Activated B cell treated with CpG ODN at 0.5 μM for 24 hours (primary cell): ENCODE measurements at places on chromosomes 4 and X.

GRCh38 chr4:174521800-174522182 lies 497 bp downstream of the HPGD start:
- DNase-seq = no peak

- DNase-seq = no peak
Measured at GRCh38 chrX:21659320-21659719, 1.2 kb upstream of the KLHL34 start.

- DNase-seq = no peak
Measured at GRCh38 chr4:9923195-9923812, 98.0 kb downstream of the SLC2A9 start.

DNA sequence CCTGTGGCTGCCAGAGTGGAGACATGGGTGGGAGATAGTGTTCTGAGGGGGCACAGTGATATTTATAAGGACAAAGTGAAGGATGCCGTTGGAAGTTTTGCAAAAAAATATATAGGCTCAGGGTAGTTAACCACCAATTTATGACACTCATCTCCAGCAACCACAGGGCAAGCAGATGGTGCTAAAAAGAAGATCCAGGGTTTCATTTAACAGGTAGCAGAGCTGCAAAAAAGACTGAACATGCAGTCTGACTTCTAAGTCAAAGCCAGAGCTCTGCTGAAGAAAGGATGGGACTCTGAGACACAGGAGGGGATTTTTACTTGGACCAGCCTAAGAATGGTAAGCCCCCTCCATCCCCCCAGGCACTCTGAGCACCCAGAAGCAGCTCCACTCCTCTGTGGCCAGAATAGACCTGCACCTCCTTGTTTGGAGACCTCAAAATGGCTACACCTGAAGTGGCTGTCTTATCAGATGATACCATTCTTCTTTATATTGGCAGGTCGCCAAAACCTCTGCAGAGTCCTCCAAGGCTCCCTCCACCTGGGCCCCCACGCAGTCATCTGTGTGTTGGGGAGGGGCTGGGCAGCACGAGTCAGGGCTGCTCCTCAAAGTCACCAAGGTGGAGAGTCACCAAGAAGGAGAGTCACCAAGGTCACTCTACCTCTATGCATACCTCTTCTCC lies 161.4 kb upstream of the FAM9B start:
- no peak for DNase-seq

DNA sequence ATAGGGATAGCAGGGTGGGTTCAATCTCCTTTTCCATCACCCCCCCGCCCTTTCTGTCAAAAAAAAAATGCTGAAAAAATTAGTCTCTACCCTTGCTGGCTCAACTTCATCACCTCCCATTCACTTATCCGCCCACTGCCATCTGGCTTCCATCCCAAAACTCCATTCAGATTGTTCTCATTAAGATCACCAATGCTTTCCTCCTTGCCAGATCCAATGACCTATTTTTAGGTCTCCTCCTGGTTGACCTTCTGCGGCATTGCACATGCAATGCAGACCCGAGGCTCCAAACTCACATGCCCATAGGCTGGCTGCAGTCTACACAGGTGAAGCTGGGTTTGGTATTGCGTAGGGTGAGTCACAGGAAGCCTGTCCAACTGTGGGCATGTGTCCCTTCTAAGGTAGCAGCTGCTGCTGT lies 21.1 kb upstream of the STIM2 start:
- DNase-seq = no peak

DNA sequence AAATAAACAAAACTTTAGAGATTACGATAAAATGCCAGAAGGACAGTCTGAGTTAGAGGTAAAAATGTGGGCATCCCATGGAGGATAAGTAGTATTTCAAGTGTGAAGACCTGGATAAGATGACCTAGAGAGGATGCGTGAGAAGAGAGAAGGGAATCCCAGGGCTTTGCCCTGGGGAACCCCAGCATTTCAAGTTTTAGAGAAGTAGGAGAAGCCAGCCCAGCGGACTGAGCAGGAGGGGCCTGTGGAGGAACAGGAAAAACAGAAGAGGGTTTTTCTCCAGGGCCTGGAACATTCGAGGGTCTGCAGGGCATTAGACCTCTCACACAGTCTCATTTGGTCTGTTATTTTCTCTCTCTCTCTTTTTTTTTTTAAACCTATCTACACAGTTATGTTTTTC lies 2.9 kb upstream of the CFP start:
- DNase-seq = no peak

DNA sequence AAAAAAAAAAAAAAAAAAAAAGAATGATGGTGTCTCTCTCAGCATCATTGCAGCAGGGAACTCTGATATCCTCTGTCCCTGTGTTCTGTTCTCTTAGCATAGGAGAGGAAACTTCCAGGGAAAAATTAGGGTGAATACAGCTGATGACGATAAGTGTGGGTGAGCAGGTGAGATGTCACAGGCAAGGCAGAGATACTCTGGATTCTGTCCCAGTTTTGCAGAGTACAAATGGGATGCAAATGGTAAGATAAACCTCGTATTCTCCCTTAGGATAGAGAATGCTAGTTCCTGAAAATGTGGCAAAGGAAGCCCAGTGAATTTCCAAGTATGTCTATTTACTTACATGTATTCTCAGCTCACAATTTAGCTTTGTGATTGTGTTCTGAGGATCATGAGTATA lies 671.6 kb upstream of the BOD1L1 start:
- no peak for DNase-seq

GRCh38 chr4:87118826-87119225 lies 101.6 kb downstream of the KLHL8 start:
- DNase-seq = no peak

- no peak for DNase-seq
Measured at GRCh38 chr4:185202984-185203485, 765 bp downstream of the CFAP97 start.

GRCh38 chr4:160194716-160195115 lies 1091.8 kb downstream of the RAPGEF2 start:
- no peak for DNase-seq

DNA sequence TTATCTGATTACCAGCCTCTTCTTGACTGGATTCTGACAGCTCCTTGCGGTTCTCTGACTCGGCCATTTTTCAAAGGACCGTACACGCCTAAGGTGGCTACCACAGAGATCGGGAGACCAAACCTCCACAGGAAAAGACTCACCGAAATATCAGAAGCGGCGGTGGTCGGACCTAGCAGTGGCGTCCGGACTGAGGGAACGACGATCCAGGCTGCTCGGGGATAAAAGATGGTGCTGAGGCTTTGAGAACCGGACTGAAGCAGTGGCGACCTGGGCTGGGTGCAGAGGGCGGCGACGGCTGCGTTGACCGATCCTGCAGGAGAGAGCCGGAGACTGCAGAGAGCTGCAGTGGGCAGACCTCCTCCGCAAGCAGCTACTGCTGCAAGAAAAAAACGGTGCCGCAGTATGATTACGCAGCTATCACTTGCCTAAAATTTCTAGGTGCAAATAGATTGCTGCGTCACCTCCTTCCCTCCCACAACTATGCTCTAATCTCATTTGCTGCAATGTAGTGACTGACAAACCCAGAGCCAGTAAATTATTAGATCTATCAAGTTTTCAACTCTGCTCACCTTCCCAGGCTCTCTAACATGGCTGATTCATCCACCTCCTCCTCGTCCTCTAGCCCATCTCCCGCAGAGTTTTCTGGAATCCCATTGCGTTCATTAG lies at the start of gene NAP1L2:
Gene NAP1L2 (minus strand): TSS at position 426 of the 669 bp plus-strand sequence. CDS start 359 bp downstream, at position 67.
- DNase-seq = no peak

GRCh38 chrX:1533058-1533457 lies 3.9 kb downstream of the P2RY8 start:
- no peak for DNase-seq

DNA sequence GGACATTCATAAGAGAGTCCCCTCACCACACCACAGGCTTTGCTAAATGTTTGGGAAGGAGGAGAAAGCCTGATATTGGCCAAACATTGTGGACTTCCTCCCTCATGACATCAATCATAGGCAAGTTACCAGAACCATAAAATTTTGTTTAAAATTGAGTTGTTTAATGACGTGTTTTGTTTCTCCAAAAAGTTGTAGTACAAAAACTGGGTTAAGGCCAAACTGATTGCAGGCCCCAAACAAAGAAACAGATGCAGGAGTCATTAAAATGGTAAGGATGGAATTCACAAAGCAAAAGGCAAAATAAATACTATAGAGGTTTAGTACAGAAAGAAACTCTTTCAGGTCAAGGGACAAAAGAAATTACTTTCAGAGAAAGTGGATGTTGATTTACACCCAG lies 3.9 kb upstream of the ODAM start:
- no peak for DNase-seq

DNA sequence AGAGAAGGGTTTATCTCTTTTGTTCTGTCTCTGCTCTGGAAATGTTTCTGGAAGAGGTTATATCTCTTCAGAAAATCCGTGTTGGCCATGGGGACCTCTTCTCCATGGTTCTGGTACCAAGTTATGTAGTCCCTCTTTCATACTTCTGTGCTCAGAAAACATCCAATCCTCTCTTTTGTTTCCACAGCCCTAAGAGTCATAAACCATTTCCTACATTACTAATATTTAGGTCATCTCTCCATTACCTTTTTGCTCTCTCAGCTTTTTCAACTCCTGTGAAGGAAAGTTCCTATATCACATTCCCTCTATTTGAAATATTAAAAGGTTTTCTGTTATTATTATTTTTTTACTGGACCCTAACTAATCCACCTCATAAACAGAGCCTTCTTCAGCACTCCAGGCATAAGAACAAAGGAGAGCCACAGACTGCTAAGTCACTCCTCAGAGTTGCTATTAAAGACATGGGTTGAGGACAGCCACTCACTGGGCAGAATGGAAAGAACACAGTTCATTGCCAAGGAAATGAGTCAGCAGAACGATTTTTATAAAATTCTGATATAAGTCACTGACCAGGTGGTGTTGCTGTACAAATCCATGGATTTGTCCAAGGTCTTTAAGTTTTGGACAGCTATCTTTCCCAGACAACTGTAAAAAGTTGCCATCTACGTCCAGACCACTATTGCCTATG lies 122.4 kb upstream of the NPY2R start:
- DNase-seq = no peak

DNA sequence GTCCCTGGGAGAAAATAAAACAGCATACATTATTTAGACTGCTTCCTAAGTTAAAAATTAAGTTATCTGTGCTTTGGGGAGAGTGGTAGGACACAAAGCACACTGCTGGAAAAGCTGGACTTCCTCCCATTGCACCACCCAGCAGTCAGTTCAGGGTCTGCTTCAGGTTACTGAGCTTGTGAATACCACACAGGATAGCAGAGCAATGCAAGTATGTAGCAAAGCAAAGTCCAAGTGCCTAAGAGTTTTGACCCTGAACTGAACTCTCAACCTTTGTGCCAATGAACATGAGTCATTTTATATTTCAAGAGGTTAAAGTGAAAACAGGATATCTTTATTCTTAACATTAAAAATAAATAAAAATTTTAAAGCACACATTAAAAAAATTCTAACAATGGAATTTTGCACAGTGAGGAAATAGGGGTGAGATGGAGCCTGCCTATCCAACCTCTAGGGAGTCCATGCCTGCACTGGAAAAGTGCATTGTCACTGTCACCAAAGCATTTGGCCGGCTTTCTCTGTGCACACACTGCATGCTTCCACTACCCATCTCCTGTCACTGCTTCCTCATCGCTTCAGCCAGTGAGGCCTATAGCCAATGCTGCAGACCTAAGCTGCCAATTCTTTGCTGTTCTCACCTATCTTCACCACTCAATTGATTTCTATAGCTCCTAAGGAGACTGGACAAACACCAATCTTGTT lies 50.9 kb downstream of the ABCG2 start:
- no peak for DNase-seq

GRCh38 chr4:21769404-21770147 lies 179.0 kb downstream of the KCNIP4 start:
- DNase-seq = no peak

DNA sequence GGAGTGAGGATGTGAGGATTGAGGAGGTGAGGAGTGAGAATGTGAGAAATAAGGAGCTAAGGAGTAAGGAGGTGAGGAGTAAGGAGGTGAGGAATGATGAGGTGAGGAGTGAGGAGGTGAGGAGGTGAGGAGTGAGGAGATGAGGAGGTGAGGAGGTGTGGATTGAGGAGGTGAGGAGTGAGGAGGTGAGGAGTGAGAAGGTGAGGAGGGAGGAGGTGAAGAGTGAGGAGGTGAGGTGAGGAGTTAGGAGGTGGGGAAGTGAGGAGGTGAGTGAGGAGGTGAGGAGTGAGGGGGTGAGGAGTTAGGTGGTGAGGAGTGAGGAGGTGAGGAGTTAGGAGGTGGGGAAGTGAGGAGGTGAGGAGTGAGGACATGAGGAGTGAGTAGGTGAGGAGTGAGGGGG lies 74.8 kb upstream of the MXD4 start:
- no peak for DNase-seq

DNA sequence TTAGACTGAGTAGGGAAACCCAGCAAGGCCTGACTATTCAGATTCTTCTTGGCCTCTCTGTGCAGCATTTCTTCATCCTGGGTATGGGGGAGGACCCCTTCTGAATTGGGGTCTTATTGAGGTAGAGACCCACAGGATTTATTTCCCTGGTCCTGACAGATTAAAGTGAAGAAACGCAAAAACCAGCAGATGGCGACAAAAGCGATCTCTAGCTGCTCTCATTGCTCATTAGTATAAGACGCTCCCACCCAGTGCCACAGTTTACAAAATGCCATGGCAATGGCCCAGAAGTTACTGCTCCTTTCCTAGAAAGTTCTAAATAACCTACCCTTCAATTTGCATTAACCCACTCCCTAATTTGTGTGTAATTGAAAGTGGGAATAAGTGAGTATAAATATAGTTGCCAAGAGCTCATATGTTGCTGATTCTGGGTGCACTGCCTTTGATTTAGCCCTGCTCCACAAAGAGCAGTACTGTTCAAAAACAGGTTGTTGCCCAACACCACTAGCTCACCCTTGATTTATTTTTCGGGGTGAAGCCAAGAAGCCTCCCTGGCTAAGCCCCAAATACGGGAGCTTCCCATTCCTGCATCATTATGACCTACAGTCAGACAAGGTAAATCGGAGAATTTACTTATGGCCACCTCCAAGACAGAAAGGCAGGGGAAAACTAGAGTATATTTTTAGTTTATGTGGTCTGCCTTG lies 3.7 kb upstream of the BEX4 start:
- no peak for DNase-seq

- no peak for DNase-seq
Measured at GRCh38 chrX:74656079-74656745, 41.8 kb upstream of the RLIM start.

- no peak for DNase-seq
Measured at GRCh38 chr4:39597695-39598381, 40.8 kb downstream of the SMIM14 start.

DNA sequence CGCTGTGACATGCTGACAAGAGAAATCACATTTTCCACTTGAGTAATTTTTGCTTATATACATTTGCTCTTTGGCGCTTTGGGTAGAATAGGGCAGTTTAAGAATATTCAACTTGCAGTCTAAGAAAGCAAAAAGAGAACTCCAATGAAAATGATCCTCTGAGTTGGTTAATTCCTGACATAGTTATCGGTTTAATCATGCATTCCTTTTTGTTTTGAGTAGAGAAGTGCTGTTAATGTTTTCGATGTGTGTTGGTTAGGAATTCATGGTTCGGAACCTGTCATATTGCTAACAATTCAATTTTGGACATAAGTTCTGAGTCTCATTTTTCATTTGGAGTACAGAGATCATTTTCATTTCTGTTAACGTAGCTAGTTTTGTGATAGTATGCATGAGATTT lies 700.6 kb upstream of the PITX2 start:
- no peak for DNase-seq

GRCh38 chr4:180832073-180832472 lies 1411.1 kb upstream of the TENM3 start:
- DNase-seq = no peak

- DNase-seq = no peak
Measured at GRCh38 chrX:150034788-150035187, 96.5 kb upstream of the EOLA2 start.

GRCh38 chrX:86210772-86211171 lies 62.5 kb downstream of the DACH2 start:
- no peak for DNase-seq

- no peak for DNase-seq
Measured at GRCh38 chr4:74483226-74483911, 38.4 kb downstream of the AREG start.
